CD4-positive, alpha-beta T cell treated with Interleukin-6 at 100 ng/mL for 8 hours (primary cell): ENCODE measurements at places on chromosomes 2 and 18.

GRCh38 chr2:11177871-11178690 is 22.8 kb downstream of the SLC66A3 start:
- no peak for DNase-seq

GRCh38 chr2:235366390-235366789 is 127.5 kb upstream of the AGAP1 start:
- DNase-seq = no peak

- no peak for DNase-seq
Measured at GRCh38 chr2:133054297-133054696, 384.3 kb upstream of the LYPD1 start.

DNA sequence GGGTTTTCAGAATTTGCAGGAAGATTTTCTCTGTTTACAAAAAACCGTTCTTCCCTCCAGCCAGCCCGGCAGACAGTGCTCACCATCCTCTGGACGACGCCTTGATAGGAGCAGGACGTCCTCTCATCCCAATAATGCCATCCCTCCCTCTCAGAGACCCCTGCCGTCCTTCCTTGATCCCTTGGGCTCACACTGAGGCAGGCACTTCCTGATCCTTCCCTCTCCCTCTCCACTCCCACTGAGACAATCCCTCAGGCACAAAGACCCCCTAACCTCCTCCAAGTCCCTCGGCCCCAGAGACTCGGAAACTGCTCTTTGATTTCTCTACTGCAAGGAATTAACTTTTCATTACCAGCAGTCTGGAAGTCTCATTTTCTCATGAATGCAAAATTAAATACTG is 42.5 kb downstream of the PAX3 start:
- no peak for DNase-seq

GRCh38 chr2:52474091-52474490 is 1293.5 kb upstream of the CHAC2 start:
- no peak for DNase-seq

GRCh38 chr18:22163416-22164161 is 5.8 kb upstream of the GATA6 start:
- no peak for DNase-seq

GRCh38 chr2:72924353-72925240 is 7.3 kb downstream of the EMX1 start:
- no peak for DNase-seq

DNA sequence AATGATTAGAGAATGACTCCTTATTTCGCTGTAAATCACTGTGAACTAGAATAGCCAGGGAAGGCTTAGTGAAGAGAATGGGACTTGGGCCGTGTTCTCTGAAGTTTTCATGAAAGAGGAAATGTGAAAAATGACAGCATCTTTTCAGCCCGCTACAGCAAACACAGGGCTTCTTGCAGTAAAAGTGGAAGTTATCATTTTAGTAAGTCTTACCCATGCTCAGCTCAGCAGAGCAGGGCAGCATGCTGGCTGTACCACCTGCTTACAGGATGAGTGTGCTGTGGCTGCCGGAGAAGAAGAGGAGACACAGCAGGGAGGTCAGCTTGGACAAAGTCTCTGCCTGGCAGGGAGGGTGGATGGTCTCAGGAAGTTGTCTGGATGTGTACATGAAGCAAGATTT is 300.7 kb upstream of the DLGAP1 start:
- no peak for DNase-seq

DNA sequence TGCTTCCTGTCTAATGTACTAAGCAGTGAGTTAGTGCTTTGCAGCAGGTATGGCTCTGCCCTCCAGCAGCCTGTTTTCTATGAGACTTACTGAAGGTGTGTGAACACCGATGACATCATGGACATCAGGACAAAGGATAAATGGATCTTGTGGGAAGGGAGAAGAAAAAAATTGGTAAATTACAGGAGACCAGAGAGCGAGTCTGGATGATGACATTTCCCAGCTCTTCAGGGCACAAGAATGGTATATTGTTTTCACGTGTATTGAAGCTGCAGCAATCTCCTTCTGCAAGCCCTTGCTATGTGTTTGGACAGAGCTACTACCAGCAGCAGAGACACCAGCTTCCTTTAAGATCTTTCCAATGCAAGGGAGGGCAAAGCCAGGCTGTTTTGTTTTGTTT is 47.2 kb downstream of the DCC start:
- DNase-seq = no peak

GRCh38 chr18:11669271-11669947 is 19.7 kb upstream of the GNAL start:
- no peak for DNase-seq

DNA sequence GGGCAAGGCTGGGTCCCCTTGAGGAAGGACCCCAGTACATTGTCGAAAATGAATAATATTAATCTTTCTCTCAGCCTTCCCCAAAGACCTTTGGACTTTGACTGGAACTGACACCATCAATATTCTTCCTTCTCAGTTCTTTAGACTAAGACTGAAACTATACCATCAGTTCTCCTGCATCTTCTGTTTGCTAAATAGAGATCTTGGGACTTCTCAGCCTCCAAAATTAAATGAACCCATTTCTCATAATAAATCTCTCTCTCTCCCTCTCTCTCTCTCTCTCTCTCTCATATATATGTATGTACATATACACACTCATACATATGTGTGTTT is 39.7 kb upstream of the VRK2 start:
- no peak for DNase-seq

- DNase-seq = no peak
Measured at GRCh38 chr2:8403876-8404275, 278.0 kb upstream of the ID2 start.

DNA sequence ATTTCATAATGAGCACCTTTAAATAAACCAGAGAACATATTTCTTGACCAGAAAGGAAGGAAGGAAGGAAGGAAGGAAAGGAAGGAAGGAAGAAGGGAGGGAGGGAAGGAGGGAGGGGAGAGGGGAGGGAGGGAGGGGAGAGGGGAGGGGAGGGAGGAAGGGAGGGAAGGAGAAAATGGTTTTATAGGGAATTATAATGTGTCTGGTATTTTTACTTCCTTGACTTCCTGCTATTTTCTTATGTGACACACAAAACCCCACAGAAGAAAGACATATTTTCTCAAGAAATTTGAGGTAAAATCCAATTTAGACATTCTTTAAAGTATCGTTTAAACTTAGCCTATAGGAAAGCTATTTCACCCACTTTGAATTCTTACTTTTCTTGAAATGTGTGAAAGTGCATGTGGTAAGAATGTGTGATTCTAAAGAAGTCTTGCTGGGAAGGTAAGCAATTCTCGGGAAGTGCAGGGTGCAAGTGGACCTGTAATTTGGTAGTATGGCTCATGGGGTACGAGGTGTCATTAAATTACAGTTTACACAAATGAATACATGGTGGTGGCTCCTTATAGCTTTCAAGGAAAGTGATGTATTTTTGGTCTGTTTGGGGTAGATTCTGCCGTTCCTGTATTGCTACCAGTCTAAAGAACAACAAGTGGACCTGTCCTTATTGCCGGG is 18.0 kb downstream of the RNF125 start:
- DNase-seq = no peak

- no peak for DNase-seq
Measured at GRCh38 chr2:46058140-46058539, 239.1 kb upstream of the EPAS1 start.

- peak; percentile 52 for DNase-seq
Measured at GRCh38 chr18:70621710-70622109, 332.9 kb downstream of the SOCS6 start.

- DNase-seq = no peak
Measured at GRCh38 chr2:235543128-235543750, 49.4 kb downstream of the AGAP1 start.

DNA sequence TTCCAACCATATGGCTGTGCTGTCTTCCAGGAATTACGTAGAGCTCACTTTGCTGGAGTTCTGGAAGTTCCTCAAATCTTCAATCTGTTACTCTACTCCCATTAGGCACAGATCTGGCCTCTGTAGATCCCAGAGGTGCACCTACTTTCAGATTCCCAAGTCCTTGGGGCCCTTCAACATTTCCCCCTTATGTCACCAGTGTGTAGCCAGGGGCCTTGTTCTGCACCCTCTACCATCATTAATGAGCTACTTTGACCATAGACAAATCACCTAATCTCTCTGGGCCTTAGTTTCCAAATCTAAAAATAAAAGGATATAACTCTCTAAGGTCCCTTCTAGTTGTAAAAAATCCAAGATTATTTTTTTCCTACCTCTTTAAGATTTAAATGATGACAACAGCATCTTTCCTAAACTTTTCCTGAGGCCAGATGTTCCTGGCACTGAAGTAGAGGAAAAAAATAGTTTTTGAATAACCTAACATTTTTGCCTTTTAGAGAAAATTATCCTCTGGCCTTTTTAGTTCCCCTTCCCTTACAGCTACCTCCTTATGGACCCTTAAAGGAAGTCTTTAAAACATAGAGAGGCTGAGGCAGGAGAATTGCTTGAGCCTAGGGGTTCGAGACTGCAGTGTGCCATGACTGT is 31.0 kb upstream of the WIPF1 start:
- no peak for DNase-seq

DNA sequence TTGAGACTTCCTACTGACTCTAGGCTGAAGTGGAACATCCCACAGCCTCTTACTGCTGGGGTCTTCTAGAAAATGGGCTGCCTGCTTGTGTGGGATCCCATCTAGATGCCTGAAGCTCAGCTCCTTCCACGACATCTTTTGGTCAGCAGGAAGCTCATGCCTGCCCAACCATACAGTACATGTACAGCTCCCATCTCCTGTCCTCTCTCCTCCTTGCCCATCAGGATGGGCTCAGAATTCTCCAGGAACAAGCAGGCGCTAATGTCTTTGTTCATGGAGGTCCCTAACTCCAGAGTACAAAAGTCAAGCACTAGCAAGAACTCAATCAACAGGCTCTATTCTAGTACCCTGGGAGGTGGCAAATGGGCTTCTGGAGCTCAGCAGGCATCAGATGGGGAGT is 31.7 kb upstream of the GPR17 start:
- no peak for DNase-seq
